Stimulated activated memory B cell treated with anti-CD40 and anti-IgM and Interleukin-4, amounts not matched to agents 10 μg/mL and 1 μg/mL and 100 μg/mL, for 72 hours (primary cell): ENCODE measurements at places on chromosomes 2 and 18.

GRCh38 chr2:55160422-55160821 is 71.7 kb downstream of the CLHC1 start:
- ATAC-seq = no peak
- H3K4me3 ChIP-seq = no peak overlapping the region
- H3K27ac ChIP-seq = no peak overlapping the region
- no peaks in the 10 kb centered on the region for H3K27me3 ChIP-seq
- H3K36me3 ChIP-seq = no peaks in the 10 kb centered on the region

GRCh38 chr2:167874812-167875211 is 372.6 kb downstream of the STK39 start:
- H3K27ac ChIP-seq = no peak overlapping the region
- ATAC-seq = no peak
- no peaks in the 10 kb centered on the region for H3K27me3 ChIP-seq
- no peaks in the 10 kb centered on the region for H3K4me1 ChIP-seq

DNA sequence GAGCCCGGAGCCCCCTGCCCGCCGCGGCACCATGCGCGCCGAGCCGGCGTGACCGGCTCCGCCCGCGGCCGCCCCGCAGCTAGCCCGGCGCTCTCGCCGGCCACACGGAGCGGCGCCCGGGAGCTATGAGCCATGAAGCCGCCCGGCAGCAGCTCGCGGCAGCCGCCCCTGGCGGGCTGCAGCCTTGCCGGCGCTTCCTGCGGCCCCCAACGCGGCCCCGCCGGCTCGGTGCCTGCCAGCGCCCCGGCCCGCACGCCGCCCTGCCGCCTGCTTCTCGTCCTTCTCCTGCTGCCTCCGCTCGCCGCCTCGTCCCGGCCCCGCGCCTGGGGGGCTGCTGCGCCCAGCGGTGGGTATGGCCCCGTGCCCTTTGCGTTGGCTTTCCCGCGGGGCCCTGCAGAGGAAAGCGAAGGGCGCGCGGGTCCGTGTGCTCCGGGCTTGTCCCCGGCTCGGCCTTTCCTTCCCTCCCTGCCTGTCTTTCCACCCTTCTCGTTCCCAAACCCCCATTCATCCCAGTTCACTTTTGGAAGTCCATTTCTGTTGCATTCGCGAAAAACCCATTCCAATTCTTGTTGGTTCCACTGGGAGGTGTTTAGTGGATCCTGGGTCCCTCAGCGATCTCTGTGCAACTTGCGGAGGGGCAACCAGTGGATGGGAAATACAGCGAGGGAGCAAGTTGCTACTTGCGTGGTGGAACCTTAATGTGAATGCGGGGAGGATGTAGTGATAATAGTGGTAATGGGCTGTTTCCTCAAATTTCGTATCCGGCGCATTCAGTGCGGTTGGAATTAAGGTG is 599 bp downstream of the ADAM23 start:
- peaks cover 77% of the 10 kb centered on the region for H3K27me3 ChIP-seq
- H3K4me1 ChIP-seq = peaks cover 18% of the 10 kb centered on the region
- no peak overlapping the region for H3K27ac ChIP-seq
- H3K36me3 ChIP-seq = no peaks in the 10 kb centered on the region

GRCh38 chr2:15178946-15179345 is 382.2 kb downstream of the NBAS start:
- H3K4me3 ChIP-seq = no peak overlapping the region
- H3K27ac ChIP-seq = no peak overlapping the region
- no peaks in the 10 kb centered on the region for H3K4me1 ChIP-seq

GRCh38 chr2:34011684-34012083 is 412.6 kb upstream of the FAM98A start:
- no peaks in the 10 kb centered on the region for H3K4me1 ChIP-seq
- H3K27ac ChIP-seq = no peak overlapping the region
- H3K27me3 ChIP-seq = peaks cover 31% of the 10 kb centered on the region
- H3K36me3 ChIP-seq = no peaks in the 10 kb centered on the region
- no peak overlapping the region for H3K4me3 ChIP-seq

DNA sequence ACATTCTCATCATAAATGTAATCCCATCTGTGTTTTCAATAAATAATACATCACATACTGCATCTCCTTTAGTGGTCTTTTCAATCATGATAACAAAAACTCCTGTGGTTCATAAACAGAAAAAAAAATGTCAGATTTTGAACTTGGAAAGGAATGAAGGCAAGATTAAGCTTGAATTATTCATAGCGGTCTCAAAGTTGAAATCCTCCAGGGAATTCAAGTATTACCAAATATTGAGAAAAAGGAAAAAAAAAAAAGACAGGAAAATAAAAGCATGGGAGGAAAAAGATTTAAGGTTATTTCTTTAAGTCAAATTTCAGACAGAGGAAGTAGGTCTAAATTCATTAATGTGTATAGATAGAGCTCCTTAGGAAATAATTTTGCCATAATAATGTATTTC is 92.1 kb downstream of the COLEC12 start:
- no peak overlapping the region for H3K4me3 ChIP-seq
- peaks cover 13% of the 10 kb centered on the region for H3K27me3 ChIP-seq
- no peak overlapping the region for H3K27ac ChIP-seq
- H3K36me3 ChIP-seq = no peaks in the 10 kb centered on the region
- no peak for ATAC-seq

GRCh38 chr2:221553333-221553732 is 18.8 kb downstream of the EPHA4 start:
- no peak overlapping the region for H3K4me3 ChIP-seq
- ATAC-seq = no peak
- no peaks in the 10 kb centered on the region for H3K36me3 ChIP-seq
- no peak overlapping the region for H3K27ac ChIP-seq
- no peaks in the 10 kb centered on the region for H3K27me3 ChIP-seq

DNA sequence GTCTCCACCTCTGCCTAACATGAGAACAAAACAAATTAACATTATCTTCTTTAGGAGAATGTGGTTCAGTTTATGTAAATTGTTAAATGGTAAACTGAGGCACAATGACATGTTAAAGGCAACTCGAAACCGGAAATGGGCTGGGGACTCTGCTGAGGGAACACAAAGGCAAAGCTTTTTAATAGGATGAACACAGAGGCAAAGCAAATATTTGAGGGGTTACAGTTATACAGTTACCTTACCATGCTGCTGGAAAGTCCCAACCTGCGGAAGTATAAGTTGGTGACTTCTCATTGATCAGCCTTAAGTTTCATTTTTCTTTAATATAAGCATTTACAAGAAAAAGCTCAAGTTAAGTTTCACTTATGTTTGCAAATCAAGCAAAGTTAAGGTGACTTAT is 195.0 kb downstream of the DLGAP1 start:
- ATAC-seq = no peak
- no peaks in the 10 kb centered on the region for H3K36me3 ChIP-seq
- H3K4me1 ChIP-seq = no peaks in the 10 kb centered on the region
- H3K27ac ChIP-seq = no peak overlapping the region
- no peaks in the 10 kb centered on the region for H3K27me3 ChIP-seq
- no peak overlapping the region for H3K4me3 ChIP-seq

- H3K4me3 ChIP-seq = no peak overlapping the region
- H3K4me1 ChIP-seq = no peaks in the 10 kb centered on the region
- no peak for ATAC-seq
- H3K36me3 ChIP-seq = no peaks in the 10 kb centered on the region
- peaks cover 9% of the 10 kb centered on the region for H3K27me3 ChIP-seq
Observed at GRCh38 chr2:238868616-238869292, 20.9 kb downstream of the TWIST2 start.

GRCh38 chr2:70541481-70542020 is 12.1 kb downstream of the TGFA start:
- no peaks in the 10 kb centered on the region for H3K4me1 ChIP-seq
- no peak overlapping the region for H3K4me3 ChIP-seq
- H3K27me3 ChIP-seq = peaks cover 29% of the 10 kb centered on the region
- no peak for ATAC-seq

- no peak overlapping the region for H3K4me3 ChIP-seq
- no peak for ATAC-seq
- no peak overlapping the region for H3K27ac ChIP-seq
- H3K27me3 ChIP-seq = no peaks in the 10 kb centered on the region
- peaks cover 51% of the 10 kb centered on the region for H3K36me3 ChIP-seq
Observed at GRCh38 chr2:99836690-99837605, 305.4 kb downstream of the AFF3 start.

DNA sequence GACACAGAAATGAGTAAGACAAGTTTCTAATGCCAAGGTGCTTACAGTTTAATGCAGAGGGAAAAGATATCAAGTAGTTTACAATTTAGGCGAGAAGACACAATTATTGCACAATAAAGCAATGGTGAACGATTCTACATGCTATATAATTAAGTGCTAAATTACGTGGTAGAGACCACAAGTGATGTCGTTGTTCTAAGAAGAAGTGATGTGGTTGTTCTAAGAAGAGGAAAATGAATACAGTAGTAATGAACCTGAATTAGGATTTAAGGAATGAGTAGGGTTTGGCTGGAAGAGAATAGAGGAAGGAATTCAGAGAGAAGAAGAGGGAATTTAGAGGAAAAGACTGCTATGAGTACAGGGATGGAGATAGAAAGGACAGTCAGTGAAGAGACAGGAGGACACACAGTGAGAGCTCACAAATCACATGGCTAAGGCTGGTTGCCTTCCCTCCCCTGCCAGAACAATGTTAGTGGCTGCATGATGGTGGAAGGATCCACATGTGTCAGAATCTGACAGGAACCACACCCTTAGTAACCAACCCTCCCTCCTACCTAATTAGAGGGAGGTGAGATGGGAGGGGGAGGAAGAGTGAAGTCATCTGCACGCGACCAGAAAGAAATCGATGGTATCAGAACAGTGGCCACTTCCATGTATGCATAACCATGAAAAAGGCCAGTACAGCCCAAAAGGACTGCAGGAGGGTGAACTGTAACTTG is 44.7 kb downstream of the M1AP start:
- H3K36me3 ChIP-seq = no peaks in the 10 kb centered on the region
- H3K27ac ChIP-seq = no peak overlapping the region
- H3K4me3 ChIP-seq = no peak overlapping the region
- no peak for ATAC-seq
- H3K27me3 ChIP-seq = peaks cover 9% of the 10 kb centered on the region
- peaks cover 8% of the 10 kb centered on the region for H3K4me1 ChIP-seq

DNA sequence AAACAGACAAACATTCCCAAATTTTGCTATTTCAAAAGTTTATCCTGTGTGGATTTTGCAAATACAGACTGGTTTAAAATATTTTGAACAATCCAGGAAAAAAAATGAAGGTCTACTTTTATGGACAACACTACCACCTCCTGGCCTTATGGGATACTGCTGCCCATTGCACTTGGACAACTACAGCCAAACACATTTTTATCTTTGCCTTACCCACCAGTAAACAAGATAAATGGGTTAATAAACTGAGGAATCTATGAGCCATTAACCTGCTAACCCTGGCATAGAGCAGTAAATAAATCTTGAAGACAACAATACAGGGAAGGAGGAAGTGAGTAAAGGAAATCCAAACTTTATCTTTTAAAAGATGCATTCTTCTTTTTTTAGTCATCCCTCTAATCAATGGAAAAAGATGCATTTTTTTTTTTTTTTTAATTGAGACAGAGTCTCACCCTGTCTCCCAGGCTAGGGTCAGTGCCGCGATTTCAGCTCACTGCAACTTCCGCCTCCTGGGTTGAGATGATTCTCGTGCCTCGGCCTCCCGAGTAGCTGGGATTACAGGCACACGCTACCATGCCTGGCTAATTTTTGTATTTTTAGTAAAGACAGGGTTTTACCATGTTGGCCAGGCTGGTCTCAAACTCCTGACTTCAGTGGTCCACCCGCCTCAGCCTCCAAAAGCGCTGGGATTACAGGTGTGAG is 2.1 kb upstream of the SPIRE1 start:
- H3K36me3 ChIP-seq = no peaks in the 10 kb centered on the region
- H3K27ac ChIP-seq = no peak overlapping the region
- no peak overlapping the region for H3K4me3 ChIP-seq
- H3K27me3 ChIP-seq = peaks cover 13% of the 10 kb centered on the region

GRCh38 chr2:60385648-60386047 is 167.8 kb downstream of the BCL11A start:
- ATAC-seq = peak; percentile 32
- no peak overlapping the region for H3K4me3 ChIP-seq
- H3K27me3 ChIP-seq = no peaks in the 10 kb centered on the region
- peaks cover 31% of the 10 kb centered on the region for H3K4me1 ChIP-seq

DNA sequence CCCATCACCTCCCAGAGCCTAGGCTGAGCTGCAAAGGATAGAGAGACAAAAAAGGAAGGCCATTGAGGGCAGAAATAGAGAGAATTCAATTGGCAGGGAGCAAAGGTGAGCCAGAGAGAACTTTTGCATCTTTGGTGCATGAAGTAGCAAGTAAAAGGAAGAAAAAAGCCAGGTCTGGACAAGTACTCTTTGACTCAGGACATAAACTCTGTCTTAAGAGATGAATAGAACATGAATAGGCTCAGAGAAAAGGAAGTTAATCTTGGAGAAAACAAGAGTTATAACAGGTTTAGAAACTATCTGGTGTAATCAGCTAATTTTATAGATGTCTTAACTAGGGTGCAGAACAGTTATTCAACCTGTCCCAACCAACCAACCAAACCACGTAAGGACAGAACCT is 95.2 kb downstream of the CNTNAP5 start:
- H3K4me3 ChIP-seq = no peak overlapping the region
- H3K36me3 ChIP-seq = no peaks in the 10 kb centered on the region
- H3K4me1 ChIP-seq = no peaks in the 10 kb centered on the region
- H3K27me3 ChIP-seq = no peaks in the 10 kb centered on the region
- no peak for ATAC-seq

GRCh38 chr18:48334845-48335244 is 74.3 kb downstream of the ZBTB7C start:
- no peaks in the 10 kb centered on the region for H3K4me1 ChIP-seq
- no peaks in the 10 kb centered on the region for H3K36me3 ChIP-seq
- no peak for ATAC-seq
- H3K27ac ChIP-seq = no peak overlapping the region
- H3K27me3 ChIP-seq = peaks cover 12% of the 10 kb centered on the region
- no peak overlapping the region for H3K4me3 ChIP-seq

GRCh38 chr2:232817756-232818155 is 41.4 kb upstream of the KCNJ13 start:
- H3K27ac ChIP-seq = no peak overlapping the region
- no peaks in the 10 kb centered on the region for H3K4me1 ChIP-seq
- H3K36me3 ChIP-seq = peaks cover 57% of the 10 kb centered on the region

DNA sequence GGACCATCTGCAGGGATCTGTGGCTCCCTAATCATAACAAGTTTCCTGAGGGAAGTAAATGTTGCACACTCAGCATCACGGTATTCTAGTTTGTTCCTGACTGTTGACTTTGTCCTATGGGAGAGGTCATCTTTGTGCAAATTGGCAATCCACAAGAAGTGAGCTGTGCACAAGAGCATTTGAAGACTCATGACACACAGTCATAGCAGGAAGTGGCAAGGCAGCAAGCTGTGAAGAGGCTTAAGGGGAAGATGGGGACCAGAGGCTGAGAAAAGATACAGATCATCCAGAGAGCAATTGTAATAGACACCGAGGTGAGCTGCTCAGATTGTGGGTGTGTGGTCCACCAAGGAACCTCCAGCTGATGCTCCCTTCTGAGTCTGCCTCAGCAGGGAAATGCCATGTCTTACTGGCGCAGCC is 2.7 kb downstream of the TNP1 start:
- no peak overlapping the region for H3K4me3 ChIP-seq

- H3K27ac ChIP-seq = peak overlapping the region; percentile 60
- ATAC-seq = no peak
- no peaks in the 10 kb centered on the region for H3K36me3 ChIP-seq
- no peaks in the 10 kb centered on the region for H3K27me3 ChIP-seq
- H3K4me3 ChIP-seq = no peak overlapping the region
Observed at GRCh38 chr2:10035053-10035422, 8.3 kb upstream of the KLF11 start.
